ENCODE measurements at places on chromosomes 12 and 14.

- DNase-seq = no peak
These were observed 3.6 kb downstream of the NUDT4 start for GRCh38 chr12:93381161-93381975.

DNA sequence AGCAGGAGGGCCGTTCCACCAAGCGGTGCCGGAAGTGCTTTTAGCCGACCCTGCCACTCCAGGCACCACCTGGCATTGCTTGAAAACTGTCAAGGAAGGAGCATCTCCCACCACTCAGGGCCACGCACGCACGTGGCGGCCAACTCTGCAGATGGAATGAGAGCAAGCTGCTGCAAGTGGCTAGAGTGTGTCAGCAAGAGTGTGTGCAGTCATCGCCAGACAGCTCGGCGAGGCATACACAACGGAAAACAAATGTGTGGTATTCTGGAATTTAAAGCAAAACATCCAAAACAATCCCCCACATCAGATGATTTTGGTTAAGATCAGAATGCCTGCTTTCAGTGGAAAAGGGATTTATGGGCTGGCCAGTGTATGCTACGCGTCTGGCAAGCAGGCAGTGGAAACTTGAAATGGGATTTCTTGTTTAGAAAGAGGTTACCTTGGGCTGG lies 11.2 kb downstream of the CD9 start:
- DNase-seq = no peak

- no peak for DNase-seq
These were observed 41.6 kb downstream of the CNTN1 start for GRCh38 chr12:40733871-40734270.

DNA sequence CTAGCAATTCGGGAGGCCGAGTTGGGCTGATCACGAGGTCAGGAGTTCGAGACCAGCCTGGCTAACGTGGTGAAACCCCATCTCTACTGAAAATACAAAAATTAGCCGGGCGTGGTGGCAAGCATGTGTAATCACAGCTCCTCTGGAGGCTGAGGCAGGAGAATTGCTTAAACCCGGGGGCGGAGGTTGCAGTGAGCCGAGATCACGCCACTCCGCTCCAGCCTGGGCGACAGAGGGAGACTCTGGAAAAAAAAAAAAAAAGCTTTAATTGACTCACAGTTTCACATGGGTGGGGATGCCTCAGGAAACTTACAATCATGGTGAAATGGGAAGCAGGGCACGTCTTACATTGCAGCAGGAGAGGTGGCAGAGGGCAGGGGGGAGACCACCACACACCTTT lies 30.6 kb upstream of the SLC2A3 start:
- DNase-seq = no peak

GRCh38 chr12:128606051-128606450 lies 217.7 kb downstream of the SLC15A4 start:
- DNase-seq = no peak

DNA sequence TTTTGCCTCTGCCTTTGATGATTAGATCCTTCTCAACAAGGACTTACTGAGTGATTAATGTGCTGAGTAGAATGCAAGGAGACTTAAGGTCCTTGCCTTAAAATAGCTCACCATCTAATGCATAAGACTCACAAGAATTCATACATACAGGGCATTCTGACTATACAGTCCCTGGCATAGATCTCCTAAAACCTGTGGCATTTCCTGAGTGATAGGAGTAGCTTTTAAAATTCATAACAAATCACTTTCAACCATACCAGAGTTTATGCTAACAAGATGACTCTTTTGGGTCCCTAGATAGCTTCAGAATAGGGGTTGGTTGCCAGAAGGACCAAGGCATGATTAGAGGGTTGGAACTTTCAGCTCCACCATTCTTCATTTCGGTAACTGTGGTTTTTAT lies 48.8 kb downstream of the STXBP6 start:
- DNase-seq = no peak

Measured in frontal cortex (tissue), 4 donors.